Mucosa of gallbladder (tissue), 1 donor: ENCODE measurements at places on chromosomes 16 and 17. TPM values are rescaled to one million over a fixed set of nuclear protein-coding genes. Genes with fewer than 3 reads are reported as not detected.

DNA sequence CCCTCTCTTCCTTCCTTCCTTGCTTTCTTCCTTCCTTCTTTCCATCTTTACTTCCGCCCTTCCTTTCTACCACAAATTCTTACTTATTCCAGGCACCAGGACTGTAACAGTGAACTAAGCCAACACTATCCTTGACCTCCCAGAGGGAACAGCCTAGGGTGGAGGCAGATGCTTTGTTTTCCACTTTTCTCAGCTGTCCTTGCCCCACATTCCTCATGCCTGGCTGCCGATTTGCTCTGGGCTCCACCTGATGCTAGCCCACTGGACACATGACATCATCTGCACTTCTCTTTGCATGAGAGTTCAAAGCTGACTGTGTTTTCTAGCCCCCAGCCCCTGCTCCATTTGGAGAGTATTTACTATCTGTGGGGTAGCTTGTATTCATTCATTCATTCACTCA lies 283.0 kb downstream of the MAF start:
- no peak for DNase-seq

GRCh38 chr17:2179615-2180295 lies 123.8 kb downstream of the SMG6 start:
- peak; percentile 86 for DNase-seq

DNA sequence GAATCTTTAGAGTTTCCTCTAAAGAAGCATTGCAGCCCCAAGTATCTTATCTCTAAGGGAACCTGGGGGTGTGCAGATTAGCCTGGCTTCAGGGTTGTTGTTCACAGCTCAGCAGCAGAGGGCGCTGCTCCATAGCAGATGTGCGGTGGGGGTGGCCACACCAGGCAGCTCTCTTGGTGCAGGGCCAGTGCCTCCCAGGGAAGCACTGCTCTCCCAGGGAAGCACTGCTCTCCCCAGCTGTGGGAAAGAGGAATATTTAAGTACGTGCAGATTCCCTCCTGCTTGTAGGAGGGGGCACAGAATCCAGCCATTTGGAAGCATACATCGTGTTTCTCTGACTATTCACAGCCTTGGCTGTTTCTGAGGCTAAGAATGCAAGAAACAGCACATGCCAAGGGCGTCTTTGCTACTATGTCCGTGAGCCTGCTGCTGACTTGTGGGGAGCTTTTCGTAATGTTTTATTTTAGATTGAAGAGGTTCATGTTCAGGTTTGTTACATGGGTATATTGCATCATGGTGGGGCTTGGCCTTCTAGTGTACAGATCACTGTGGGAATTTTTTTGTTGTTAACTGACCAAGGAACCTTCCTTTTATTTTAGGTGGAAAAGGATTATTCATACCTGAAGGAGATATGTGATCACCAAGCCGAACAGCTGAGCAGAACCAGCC lies 217.8 kb downstream of the SPECC1 start:
- peak; percentile 78 for DNase-seq

- DNase-seq = peak; percentile 62
These were observed 492.2 kb downstream of the KCNJ2 start for GRCh38 chr17:70661342-70662222.

DNA sequence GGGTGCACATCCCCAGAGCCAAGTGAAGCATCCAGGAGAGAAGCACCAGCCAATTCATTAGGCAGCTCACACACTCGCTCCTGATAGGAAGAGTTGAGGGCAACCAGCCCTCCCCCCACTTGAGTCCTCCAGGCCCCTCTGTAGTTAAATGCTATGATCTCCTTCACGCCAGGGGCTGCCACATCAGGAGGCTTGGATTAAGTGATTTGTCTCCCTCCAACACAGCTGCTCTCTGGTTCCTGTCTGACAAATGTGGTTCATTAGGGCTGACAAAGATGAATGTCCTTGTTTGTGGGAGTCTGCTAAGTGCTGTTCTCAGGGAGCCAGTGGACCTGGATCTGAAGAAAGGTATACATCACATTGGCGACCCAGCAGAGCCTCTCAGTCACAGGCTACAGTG lies 94.5 kb upstream of the WSCD1 start:
- DNase-seq = no peak

- DNase-seq = peak; percentile 30
These were observed 577 bp downstream of the TTC19 start for GRCh38 chr17:15999974-16000827.

GRCh38 chr17:31647661-31648060 lies 211.4 kb downstream of the COPRS start:
- DNase-seq = no peak

GRCh38 chr16:53968454-53968853 lies 264.5 kb downstream of the FTO start:
- no peak for DNase-seq

DNA sequence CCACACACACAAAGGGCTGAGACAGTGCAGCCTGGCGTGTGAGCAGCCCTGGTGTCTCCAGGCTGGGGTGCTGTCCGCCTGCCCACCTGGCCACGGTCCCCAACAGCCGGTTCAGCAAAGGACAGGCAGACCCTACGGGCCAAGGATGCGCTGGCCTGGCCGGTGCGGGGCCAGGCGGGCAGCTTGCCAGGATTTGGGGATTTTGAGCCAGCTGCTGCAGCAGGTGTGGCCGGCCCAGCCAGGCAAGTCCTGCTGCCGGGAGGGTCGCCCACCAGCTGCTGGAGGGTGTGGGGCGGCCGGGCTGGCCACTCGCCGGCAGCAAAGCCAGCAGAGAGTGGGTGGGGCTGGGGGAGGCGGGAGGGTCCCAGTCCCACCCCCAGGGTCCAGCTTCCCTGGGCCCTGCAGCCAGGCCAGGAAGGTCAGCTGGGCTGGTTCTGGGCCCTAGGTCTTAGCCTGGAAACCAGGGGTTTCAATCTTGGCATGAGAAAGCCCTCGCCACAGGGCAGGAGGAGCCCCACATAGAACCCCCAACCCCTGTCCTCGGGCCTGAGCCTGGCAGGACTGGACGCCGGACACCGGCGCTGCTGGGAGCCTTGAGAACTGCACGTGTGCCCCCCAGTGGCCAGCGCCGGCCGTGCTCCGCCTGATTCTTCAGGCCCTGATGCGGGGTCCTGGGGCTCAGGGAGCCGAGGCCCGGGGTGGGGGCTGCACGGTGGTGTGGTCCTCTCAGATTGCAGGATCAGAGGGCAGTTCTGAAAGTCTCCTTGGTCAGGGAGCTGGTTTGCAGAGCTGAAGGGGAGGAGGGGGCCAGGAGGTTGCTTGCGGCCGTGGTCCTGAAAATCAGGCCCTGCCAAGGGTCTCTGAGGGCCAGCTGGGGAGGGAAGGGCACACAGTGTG lies 17.6 kb upstream of the SSTR5 start:
- peak; percentile 56 for DNase-seq

GRCh38 chr16:2516391-2517240 lies 2.9 kb downstream of the ATP6V0C start:
- no peak for DNase-seq

DNA sequence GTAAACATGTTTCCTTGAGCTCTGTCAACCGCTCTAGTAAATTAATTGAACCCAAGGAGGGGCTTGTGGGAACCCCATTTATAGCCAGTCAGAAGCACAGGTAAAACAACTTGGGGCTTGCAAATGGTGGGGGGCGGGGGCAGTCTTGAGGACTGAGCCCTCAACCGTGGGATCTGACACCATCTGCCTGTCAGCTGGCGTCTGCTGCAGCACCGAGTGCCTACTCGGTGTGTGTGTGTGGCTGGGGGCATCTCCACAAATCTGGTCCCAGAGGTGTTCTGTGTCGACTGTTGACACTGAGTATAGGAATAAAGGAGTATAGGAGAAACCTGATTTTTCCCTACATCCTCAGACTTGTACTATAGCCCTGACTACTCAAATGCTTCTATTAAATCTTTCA lies 20.6 kb downstream of the CREBBP start:
- DNase-seq = no peak

- no peak for DNase-seq
These were observed 22.3 kb upstream of the SMG1 start for GRCh38 chr16:18948372-18949020.

GRCh38 chr17:76253841-76254240 lies 11.3 kb upstream of the UBALD2 start:
- no peak for DNase-seq

DNA sequence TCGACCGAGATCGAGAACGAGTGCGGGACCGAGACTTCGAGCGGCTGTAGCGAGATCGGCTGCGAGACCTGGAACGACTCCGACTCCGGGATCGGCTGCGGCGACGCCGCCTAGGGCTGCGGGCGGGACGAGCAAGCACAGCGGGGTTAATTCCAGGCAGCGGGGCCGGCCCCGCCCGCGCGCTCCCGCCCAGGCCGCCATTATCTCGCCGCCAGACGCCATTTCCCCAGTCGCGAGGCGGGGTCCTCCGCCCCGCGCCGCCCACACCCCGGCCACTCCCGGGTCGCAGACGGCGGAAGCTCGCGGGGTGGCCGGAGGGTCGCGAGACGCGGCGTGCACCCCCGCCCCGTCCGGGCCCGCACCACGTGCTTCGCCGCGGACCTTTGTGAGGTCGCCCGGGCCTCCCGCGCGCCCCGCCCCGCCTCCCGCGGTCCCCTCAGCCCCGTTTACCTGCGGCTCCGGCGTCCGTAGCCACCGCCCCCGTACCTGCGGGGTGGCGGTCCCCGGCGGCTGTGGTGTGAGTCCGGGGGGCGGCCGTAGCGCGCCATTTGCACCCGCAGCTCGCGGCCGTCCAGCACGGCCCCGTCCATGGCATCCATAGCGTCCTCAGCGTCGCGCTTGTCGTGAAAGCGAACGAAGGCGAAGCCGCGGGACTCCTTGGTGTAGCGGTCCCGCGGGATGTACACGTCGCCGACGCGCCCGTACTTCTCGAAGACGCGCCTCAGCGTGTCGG lies 616 bp downstream of the SRSF2 start:
- peak; percentile 76 for DNase-seq

DNA sequence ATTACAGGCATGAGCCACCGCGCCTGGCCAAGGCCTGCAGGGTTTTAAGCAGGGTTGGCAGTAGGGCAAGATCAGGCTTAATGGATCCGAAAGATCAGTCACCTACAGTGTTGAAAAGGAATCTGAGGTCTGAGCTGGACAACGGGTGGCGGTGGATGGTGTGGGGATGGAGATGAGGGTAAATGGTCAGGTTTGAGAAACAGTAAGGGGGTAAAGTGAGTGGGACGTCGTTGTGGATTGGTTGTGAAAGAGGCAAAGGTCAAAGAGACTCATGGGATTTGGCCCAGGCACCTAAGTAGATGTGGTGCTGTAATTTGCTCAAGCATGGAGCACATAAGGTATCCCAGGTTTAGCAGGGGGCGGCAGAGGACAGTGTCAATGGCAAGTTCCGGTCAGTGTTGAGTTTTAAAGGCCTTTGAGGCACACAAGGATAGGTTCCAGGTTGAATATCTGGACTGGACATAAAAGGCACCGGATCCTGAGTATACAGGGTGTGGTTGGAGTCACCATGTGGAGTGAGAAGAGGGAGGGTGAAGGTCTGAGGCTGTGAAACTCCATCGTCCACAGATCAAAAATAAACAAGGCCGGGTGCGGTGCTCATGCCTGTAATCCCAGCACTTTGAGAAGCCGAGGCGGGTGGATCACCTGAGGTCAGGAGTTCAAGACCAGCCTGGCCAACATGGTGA lies 1.1 kb upstream of the SLC16A5 start:
- DNase-seq = no peak

DNA sequence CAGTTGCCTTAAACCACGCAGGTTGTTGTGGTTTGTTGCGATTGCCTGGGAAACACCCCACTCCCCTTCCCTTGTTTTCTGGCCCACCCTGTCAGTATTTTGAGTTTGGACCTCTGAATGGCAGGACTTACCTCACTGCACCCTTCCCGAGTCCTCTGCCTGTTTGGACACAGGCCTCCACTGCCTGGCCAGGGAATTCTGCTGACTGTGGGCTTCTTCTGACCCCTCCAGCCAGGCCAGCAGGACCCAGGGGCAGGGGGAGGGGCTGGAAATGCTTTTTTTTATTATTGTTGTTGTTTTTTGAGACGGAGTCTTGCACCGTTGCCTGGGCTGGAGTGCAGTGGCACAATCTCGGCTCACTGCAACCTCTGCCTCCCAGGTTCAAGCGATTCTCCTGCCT lies 4.2 kb upstream of the MGAT5B start:
- no peak for DNase-seq

GRCh38 chr16:13919330-13919682 lies 648 bp upstream of the ERCC4 start:
- DNase-seq = no peak

- DNase-seq = peak; percentile 96
These were observed 30.8 kb downstream of the FA2H start for GRCh38 chr16:74743668-74744299.

- DNase-seq = peak; percentile 68
These were observed 4.4 kb upstream of the ARMC7 start for GRCh38 chr17:75105126-75106080.

DNA sequence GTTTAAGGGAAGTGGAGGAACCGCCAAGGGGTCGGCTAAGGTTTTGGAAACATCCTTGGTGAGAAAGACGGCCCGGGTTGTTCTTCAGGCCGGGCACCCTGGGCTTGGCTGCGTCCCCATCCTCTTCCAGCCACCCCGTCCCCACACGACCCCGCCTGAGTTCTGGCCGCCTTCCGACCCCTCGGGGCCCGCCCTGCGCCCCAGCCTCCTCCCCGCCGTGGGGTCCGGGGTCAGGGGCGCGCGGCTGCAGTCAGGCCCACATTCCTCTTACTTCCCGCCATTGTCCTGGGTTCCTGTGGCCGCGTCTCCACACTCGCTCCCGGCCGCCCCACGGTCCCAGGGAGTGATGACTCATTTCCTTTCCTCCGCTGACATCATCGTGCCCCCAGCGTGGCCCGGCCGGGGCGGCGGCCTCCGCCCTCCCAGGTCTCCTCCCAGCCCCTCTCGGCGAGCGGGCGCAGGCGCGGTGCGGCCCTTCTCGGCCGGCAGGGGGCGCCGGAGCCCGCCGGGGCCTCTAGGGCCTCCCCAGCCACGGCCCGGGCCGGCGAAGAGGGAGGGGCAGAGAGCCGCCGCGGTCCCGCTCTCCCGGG lies 59.6 kb downstream of the WSB1 start:
- DNase-seq = peak; percentile 93

ATP2C2 gene
- total RNA-seq = 62.8 TPM

TPSG1 gene
- total RNA-seq = 1.6 TPM

CACNG5 gene
- not detected for total RNA-seq

CCL7 gene
- not detected for total RNA-seq

RAB11FIP3 gene
- 58.5 TPM for total RNA-seq

PABPN1L gene
- not detected for total RNA-seq

ABCC6 gene
- 27.5 TPM for total RNA-seq

CFAP97D1 gene
- total RNA-seq = not detected

SOX8 gene
- 1.4 TPM for total RNA-seq

DPEP3 gene
- not detected for total RNA-seq

PRSS36 gene
- 5.7 TPM for total RNA-seq
